Spinal cord (tissue), 10 donors: ENCODE measurements at places on chromosomes 16 and 17.
A peak's percentile ranks its signal among the peaks of the same experiment; 100 is the strongest.

GRCh38 chr17:48295362-48296288 lies 134.4 kb downstream of the SKAP1 start:
- no peak for DNase-seq
- H3K36me3 ChIP-seq: no peaks in the 10 kb centered on the region
- no peaks in the 10 kb centered on the region for H3K4me1 ChIP-seq
- H3K27ac ChIP-seq: peak overlapping the region; percentile 22
- H3K4me3 ChIP-seq: no peak overlapping the region

GRCh38 chr17:77873500-77874302 lies 84.8 kb upstream of the TNRC6C start:
- DNase-seq: no peak
- no peak overlapping the region for H3K4me3 ChIP-seq
- no peaks in the 10 kb centered on the region for H3K27me3 ChIP-seq
- no peaks in the 10 kb centered on the region for H3K36me3 ChIP-seq
- peaks cover 37% of the 10 kb centered on the region for H3K4me1 ChIP-seq

- no peaks in the 10 kb centered on the region for H3K27me3 ChIP-seq
- no peak overlapping the region for H3K4me3 ChIP-seq
- no peak for DNase-seq
- peaks cover 82% of the 10 kb centered on the region for H3K4me1 ChIP-seq
- H3K36me3 ChIP-seq: peaks cover 32% of the 10 kb centered on the region
- H3K27ac ChIP-seq: peak overlapping the region; percentile 99
Observed at GRCh38 chr17:2393954-2394749, 6.7 kb downstream of the MNT start.

DNA sequence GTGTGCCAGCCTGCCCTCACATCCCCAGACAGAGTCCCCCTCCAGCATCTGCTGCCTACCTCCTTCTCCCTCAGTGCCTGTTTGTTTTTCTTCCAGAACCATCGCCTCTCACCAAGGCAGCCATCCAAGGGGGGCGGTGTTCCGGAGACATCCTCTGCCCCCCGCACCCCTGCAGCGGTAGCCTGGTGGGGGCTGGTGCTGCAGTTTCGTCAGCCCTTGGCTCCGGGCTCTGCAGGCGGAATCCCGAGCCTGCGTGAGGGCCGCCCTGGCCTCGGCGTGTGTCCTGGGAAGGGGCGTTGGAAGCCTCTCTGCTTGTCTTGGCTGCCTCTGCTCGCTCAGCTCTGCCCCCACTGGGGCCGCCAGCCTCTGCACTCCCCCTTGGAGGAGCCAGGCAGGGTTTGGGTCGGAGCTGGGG lies 126.0 kb upstream of the CIBAR2 start:
- no peaks in the 10 kb centered on the region for H3K27me3 ChIP-seq
- H3K4me1 ChIP-seq: peaks cover 39% of the 10 kb centered on the region

DNA sequence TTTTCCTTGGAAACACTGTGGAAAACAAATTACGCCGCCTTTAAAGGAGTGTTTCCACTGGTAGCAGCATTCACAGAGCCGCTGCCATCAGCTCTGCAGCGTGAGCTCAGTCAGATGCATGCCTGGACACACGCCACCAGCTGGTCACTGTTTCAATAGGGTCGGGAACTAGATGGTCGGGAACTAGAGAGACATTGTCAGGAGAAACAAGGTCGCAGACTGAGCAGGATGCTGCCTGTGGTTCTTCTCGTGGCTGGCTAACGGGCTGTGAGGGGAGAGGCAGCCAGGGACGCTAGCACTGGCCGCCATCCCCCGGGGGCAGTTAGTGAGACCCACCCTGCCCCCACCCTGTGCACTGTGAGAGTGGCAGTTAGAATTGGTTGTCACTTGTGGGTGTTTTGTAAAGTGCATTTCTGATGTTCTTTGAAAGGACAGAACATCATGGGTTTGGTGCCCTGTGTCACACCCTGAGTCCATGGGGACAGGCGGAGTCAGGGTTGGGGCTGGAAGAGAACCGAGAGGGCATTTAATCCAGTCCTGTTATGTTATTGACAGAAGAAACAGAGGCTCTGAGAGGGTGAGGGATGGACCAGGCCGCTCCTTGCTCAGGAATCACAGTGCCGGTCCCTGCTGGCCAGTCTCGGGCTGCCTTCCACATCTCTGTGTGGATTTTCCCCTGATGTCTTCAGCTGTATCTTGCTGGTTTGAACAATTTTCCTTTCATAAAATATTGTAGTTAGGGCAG lies 86.3 kb downstream of the SPECC1 start:
- peaks cover 8% of the 10 kb centered on the region for H3K4me1 ChIP-seq
- H3K27me3 ChIP-seq: no peaks in the 10 kb centered on the region
- peak overlapping the region; percentile 35 for H3K27ac ChIP-seq
- DNase-seq: peak; percentile 88
- H3K4me3 ChIP-seq: no peak overlapping the region
- peaks cover 8% of the 10 kb centered on the region for H3K36me3 ChIP-seq

DNA sequence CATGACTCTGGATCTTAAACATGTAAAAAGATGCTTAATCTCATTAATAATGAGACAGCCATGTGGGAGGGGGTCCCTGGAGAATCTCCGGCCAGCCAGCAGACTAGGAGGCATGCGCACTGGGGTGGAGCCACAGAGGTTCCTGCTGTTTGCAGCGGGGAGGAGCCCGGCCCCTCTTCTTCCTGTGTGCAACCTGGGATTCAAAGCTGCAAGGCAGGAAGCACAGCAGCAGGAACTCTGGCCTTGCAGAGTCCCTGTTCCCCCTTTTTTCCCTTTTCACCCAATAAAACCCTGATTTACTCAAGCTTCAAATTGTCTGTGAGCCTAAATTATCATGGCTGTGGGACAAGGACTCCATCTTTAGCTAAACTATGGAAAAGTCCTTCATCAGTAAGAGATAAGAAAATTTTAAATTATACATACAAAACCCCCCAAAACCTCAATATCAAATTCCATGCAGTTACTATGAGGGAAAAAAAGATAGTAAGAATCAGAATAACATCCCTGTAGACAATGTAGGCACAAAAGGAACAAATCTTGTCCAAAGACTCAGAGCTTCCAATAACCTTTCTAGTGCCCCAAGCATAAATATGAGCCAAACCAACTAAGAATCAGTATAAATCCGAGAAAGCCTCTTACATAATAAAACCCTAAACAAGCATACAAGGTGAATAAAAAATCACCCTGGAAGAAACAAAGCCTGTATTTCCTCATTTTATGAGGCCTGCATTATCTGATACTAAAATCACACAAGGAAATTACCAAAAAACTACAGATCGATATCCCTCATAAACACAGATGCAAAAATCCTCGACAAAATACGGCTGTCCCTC lies 12.1 kb downstream of the CFDP1 start:
- no peaks in the 10 kb centered on the region for H3K36me3 ChIP-seq
- no peaks in the 10 kb centered on the region for H3K4me1 ChIP-seq

- H3K27me3 ChIP-seq: no peaks in the 10 kb centered on the region
- no peak for DNase-seq
- no peak overlapping the region for H3K4me3 ChIP-seq
Observed at GRCh38 chr17:6126768-6127167, 56.6 kb downstream of the WSCD1 start.
